ENCODE measurements at places on chromosomes 5 and 9.

DNA sequence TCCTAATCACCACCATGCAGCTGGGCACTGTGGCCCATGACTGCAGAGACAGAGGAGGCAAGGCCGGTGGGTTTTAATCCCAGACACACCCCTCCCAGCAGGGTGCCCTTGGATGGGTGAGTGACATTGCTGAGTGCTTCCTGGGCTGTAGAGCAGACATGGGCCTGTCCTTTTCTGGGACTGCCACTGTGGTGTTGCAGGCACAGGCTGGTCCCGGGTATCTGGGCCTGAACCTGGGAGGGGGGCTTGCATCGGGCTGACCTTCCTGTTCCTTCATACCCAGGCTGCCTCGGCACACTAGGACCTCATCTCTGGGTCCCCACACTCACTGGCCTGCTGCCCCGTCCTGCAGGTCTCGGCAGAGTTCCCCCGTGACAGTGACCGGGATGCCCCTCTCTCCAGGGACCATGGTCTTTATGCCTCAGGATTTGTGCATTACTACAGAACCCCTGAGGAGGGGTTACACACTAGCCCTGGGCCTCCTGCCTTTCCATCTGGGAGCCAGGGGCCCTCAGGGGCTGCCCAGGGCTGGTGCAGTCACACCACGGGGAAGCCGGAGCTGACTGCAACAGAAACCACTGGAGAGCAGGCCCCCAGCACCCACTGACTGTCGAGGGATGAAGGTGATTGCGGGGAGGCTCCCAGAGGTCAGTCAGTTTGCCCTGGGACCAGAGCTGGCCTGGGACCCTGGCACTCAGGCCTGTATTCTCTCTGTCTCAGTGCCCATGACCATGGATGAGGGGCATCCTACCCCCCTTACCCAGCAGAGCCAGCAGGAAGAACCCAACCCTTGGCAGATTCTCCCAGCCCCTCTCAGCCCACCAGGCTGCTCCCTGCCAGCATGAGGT is 8.9 kb upstream of the SLC25A48 start:
- DNase-seq = no peak

GRCh38 chr9:89845321-89845720 is 240.5 kb downstream of the GADD45G start:
- DNase-seq = no peak

- DNase-seq = no peak
Observed at GRCh38 chr9:35193762-35194161, 32.0 kb downstream of the UNC13B start.

- no peak for DNase-seq
Observed at GRCh38 chr5:132776938-132777208, 166 bp downstream of the SEPTIN8 start.

DNA sequence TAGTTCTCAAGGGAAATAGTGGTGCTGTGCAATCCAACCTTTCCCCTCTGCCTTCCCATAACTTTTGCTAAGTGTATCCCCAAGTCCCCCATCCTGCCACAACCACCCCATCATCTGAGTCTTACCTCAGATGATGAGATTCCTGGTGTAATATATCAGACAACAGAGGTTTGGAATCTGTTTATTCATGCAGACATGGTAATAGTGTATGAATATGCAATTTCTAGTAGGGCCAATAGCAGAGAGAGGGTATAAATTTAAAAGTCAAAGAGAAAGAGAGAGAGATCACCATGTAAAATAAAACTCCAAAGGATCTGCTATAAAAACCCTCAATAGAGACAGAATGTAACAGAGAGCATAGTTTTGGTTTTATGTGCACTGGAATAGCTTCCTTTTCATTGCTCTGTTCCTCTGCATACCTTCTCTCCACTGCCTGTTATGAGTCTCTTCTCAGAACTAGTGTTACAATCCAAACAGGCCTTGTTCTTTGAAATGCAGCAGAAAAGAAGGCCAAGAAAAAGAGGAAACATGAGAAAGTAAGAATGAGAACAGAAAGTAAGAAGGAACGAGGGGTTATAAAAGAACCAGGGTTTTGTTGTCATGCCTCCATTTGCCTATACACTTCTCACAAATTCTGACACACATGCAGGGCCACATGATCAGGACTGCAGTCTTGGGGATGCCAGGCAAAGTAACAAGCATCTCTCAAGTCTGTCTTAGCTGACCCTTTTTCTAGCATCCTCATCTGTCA is 278.0 kb downstream of the CETN3 start:
- no peak for DNase-seq

- DNase-seq = no peak
Observed at GRCh38 chr5:113240951-113241726, 193.7 kb downstream of the TSSK1B start.

- DNase-seq = no peak
Observed at GRCh38 chr5:171523781-171524180, 104.3 kb downstream of the FGF18 start.

DNA sequence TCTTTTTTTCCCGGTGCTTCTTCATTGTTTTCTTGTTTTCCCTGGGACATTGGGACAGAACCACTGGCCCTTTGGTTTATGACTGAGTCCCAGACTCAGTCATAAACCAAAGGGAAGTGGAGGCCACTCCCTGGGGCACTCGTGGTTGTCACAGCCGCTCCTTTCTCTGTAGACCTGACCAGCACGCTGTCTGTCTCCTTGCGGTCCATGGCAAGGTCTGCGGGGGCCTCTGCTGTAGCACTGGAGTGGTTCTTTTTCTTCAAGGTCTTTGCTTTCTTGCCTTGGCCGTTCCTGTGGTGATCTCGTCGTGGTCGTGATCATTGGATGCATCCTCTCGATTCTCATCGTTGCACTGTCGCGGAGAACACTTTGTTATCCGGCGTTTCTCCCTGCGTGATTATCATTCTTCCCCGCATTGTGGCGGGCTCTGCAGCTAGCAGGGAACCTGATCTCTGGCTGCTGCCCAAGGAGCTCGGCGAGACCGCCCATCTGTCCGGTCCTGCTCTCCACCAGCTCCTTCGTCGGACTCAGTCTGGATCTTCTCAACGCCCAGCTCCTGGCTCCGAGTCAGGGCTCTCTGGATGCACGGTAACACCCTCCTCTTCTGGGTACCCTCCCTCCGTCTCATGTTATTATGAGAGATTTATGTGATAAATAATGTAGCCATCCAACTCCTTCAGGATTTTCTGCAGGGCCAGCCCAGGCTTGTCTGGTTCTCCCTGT is 43.5 kb upstream of the MPDZ start:
- no peak for DNase-seq

GRCh38 chr9:14270358-14271092 is 43.4 kb downstream of the NFIB start:
- DNase-seq = no peak

DNA sequence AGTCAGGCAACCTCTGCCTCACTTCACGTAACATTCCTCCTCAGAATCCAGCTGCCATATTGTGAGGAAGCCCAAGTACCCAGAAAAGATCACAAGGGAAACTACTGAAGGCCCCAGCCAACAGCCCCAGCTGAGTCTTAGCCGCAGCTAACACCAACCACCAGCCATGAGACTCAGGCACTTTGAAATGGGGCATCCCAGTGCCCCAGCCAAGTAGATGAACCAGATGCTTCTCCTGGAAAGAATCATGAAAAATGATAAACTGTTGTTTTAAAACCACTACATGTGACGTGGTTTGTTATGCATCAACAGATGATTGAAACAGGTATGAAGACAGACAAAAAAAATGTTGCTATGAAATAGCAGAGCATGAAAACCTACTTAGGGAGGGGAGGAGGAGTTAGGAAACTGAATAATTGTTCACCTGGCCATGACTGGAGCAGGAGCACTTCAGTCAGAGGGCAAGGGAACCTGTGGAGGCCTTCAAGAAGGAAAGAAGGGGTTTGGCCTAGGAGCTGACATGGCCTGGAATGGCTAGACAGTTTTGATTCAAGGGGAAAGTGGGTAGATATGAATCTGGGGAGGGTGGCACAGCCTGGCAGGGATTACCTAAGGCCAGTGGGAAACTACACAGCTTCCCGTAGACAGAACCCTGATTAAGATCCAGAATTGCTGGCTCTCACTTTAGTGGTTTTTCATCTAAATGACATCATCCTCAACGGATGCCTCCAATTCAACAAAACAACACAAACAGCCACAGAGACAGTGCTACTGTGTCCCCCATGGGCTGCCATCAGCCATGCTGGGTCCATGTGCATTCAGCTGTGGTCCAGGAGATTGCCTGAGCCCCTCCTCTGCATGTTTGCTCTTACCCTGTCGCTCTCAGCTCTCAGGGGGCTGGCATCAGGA is 211.6 kb downstream of the SYK start:
- DNase-seq = no peak

- no peak for DNase-seq
Observed at GRCh38 chr9:98539954-98540353, 168.8 kb downstream of the GABBR2 start.

- no peak for DNase-seq
Observed at GRCh38 chr5:113480243-113480642, 8.0 kb downstream of the MCC start.

DNA sequence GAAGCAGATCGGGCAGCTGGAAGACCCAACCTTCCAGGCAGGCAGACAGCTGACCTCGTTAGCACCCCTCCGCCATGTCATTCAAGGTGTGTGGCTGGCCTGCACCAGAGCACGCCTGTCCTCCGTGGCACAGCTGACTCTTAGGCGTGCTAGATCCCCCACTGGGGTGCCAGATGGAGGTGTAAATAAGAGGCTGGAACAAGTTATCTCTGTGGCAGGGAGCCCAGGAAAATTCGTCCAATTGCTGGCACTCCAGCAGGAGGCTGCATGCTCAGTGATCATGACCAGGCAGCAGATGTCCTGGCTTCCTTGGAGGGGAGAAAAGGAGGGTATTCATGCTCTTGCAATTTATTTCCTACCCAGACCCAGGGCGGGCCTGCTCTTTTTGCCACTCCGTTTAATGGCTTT is 7.8 kb upstream of the ALDOB start:
- no peak for DNase-seq

DNA sequence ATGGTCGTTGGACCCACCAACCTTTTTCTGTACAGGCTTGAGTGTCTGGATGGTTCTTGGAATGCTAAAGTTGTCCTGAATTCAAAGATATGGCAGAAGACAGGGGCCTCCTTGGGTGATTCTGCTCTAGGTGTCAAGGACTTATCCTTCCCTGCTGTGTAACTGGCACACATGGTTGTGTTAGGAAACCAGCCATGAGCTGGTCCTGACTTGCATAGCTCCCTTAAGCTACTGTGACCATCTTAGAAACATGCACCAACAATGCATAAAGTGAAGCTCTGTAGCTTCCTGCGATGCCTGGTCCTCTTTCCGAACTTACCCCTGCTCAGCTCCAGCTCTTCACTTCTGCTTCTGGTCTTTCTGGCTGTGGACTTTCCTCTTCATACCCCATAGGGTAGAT is 224.6 kb downstream of the TLE4 start:
- DNase-seq = no peak

GRCh38 chr5:90438100-90438499 is 28.5 kb upstream of the CETN3 start:
- DNase-seq = no peak

GRCh38 chr9:14591411-14591810 is 101.8 kb downstream of the ZDHHC21 start:
- DNase-seq = no peak

DNA sequence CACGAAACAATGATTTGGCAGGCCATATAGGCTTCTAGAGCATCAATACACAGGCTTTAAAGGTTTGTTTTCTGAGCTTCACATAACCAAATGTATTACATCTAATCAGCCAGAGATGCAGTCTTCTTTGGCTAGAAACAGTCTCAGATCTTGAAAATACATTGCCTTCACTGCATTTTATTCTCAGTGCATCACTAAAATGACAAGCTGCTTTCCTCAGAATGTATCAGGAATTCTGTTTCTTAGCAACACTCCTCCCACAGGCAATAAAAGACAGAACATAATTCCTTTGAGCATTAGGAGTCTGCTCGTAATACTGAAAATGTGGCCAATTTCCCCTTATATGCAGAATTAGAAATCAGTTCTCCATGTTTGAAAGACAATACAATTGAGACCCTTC is 36.9 kb downstream of the FEM1C start:
- no peak for DNase-seq

- no peak for DNase-seq
Observed at GRCh38 chr9:15400281-15400941, 22.3 kb upstream of the SNAPC3 start.

DNA sequence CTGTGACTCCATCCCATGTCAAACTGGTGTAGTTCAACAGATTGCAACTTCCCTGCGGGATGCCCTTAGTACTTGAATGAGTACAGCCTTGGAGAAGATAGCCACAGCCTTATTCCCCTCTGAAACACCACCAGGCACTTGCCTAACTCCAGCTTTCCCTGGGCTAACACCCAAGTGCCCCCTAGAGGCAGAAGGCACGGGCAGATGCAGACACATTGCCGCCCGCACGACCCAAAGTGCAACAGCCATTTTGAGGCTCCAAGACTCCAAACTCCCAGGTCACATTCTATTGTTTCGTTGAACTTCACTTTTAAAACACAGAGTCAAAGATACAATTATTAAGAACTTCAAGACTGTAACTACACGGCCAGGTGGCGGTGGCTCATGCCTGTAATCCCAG is 163.6 kb upstream of the CDH6 start:
- DNase-seq = no peak

DNA sequence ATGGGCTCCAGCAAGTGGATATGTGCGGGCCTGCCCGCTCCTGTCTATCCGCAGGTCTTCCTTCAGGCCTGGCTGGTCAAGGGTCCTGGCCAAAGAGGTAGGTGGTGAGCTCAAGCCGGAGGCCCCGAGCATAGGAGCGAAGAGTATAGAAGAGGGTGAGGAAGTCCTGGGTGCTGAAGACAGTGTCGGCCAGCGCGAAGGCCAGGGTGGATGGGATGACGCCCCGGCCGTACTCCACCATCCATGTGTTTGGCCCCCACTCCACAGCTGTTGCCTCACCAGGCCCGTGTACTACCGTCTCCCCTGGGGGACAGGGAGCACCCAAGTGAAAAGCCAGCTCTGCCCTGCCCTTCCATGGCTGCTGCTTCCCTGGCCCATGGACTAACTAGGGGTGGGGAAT is 2.0 kb downstream of the SIGMAR1 start:
- no peak for DNase-seq

DNA sequence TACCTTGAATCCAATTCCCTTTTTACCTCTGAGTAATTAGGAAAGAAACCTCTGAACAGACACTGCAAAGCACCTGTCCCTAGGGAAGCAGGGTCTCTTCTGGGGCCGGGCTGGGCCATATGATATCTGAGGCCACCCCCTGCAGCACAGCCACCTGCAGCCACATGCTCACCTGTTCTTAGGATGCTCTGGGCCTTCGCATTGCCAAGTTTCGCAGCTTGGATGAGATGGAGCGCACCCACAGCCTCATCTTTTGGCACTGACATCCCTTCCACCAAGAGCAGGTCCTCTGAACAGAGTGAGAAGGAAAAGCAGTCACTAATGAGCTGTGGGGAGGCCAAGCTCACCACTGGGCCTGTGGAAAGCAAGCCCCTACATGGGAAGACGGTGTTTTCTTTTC is 27.3 kb downstream of the CLTA start:
- DNase-seq = no peak

GRCh38 chr9:124754289-124754688 is 16.8 kb downstream of the NR6A1 start:
- no peak for DNase-seq

DNA sequence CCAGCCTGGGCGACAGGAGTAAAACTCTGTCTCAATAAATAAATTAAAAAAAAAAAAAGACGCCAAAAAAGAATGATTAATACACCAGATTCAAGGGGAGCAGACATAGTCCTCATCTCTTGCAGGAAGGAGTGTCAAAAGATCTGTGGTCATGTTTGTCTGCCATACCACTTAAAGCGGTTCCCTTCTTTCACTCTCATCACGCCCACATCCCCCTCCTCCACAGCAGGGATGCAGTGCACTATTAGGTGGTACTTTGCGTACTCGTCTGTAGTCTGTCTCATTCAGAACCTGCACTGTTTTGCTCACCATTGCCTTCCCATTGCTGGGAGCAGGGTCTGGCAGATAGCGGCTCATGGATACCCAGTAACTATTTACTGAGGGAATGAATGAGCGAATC is 11.2 kb downstream of the CDHR2 start:
- DNase-seq = no peak
